Ureter (tissue), 1 donor: ENCODE measurements at places on chromosomes 2 and 18. TPM values are rescaled to one million over a fixed set of nuclear protein-coding genes. Genes with fewer than 3 reads are reported as not detected.

The BOK gene
- 16.0 TPM for total RNA-seq

- peak; percentile 54 for DNase-seq
These were observed 26.9 kb upstream of the KCTD1 start for GRCh38 chr18:26574958-26575864.

- DNase-seq = no peak
These were observed 1.2 kb upstream of the C2orf15 start for GRCh38 chr2:99140056-99140859.

DNA sequence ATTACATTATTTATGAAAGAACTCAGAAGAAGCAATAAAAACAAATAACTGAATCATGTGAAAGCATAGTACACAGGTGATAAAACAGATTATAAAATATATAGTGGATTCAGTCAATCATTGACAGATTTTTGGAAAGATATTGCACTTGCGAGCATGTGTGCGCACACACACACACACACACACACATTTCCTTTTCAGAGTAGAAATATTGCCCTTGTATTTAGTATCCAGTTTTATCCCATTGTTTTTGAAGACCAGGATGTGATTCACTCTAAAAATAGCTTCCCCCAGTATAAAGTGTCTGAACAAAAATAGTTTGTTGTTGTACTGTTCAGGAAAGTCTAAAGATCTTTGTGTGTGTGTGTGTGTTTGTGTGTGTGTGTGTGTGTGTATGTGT is 145.5 kb downstream of the CALCRL start:
- no peak for DNase-seq

The ZNF24 gene
- total RNA-seq = 53.2 TPM
